ENCODE measurements at places on chromosomes 5 and 9.
A peak's percentile ranks its signal among the peaks of the same experiment; 100 is the strongest.

DNA sequence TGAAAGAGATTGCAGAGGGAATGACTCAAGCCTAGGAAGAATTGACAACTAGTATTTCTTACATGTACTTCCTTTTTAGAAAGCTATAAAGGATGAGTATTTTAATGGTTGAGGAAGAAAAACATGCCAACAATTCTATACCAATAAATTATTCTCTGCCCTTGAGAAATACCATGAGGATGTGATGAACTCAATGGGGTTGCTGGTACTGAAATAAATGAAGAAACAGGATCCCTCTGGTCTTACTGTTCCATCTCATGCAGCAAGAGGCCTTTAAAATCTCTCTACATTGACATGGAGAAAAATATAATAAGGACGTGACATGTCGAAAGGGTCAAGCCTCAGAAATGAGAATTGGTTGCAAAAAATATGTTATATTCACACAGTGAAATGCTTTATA lies 477.3 kb downstream of the GABRG2 start:
- DNase-seq = no peak

GRCh38 chr5:132008163-132008473 lies 3.3 kb downstream of the ACSL6 start:
- no peak for DNase-seq

GRCh38 chr9:120715389-120715924 lies 1.2 kb upstream of the MEGF9 start:
- peak; percentile 51 for DNase-seq

DNA sequence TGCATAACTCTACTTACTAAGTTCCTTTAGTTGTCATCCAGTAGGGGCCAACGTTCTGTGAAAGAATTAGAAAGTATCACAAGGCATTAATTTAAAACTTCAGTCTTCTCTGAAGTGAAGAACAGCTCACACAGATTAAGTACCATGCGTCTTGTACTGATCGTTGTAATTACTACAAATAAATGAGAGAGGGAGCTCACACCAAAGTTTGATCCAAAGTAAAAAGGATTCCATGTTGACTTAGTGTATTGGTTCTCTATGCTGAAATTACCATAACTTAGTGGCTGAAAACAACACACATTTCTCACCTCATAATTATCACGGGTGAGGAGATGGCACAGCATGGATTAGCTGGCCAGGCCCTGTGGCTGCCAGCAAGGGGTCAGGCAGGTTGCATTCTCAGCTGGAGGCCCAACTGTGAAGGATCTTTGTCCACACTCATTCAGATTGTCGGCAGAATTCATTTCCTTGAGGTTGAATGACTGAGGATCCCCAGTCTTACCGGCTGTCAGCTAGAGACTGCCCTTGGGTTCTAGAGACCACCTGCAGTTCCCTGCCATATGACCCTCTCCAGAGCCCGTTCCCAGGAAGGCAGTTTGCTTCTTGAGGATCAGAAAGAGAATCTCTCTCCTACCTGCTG lies 169.1 kb downstream of the YTHDC2 start:
- no peak for DNase-seq

DNA sequence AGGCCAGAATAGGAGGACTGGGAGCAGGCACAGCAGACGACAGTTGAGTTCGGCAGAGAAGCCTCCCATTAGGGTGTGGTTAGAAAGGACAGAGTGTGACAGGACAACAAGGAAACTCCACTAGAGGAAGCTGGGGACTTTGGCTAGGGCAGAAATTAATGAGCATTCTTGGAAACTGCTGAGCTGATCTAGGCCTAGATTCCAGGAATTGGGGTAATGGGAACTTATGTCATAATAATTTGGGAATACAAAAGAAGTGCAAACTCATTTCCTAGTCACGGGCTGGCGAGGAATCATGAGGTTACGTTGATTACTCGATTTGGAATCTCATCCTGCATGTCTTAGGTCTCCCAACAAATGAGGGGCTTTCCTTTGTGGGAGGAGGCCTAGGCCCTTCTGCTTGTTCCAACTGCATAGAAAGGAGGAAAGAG lies 144.6 kb upstream of the RPS23 start:
- no peak for DNase-seq

GRCh38 chr5:72558383-72558782 lies 51.2 kb upstream of the ZNF366 start:
- no peak for DNase-seq

GRCh38 chr5:82023644-82024043 lies 51.8 kb downstream of the ATG10 start:
- no peak for DNase-seq

DNA sequence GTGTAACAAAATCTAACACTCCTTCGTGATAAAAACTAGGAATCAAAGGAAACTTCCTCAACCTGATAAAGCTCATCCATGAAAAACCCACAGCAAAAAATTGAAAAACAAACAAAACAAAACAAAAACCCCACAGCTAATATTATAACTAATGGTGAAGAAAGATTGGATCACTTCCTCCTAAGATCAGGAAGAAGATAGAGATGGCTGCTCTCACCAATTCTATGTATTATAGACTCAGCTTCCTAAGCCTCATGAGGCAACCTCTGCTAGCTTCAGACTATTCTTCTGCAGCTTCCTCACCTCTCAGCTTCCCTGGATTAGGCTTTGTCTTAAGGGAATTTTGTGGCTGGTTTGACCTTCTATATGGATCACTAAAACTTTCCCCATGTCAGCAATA lies 40.1 kb downstream of the PHAX start:
- DNase-seq = no peak

- no peak for DNase-seq
Measured at GRCh38 chr5:142119051-142119625, 10.6 kb downstream of the NDFIP1 start.

- DNase-seq = no peak
Measured at GRCh38 chr5:56712895-56713591, 102.3 kb upstream of the MAP3K1 start.

- no peak for DNase-seq
Measured at GRCh38 chr5:6574111-6574510, 58.7 kb downstream of the NSUN2 start.

GRCh38 chr5:10538103-10538788 lies 25.6 kb upstream of the ANKRD33B start:
- no peak for DNase-seq

DNA sequence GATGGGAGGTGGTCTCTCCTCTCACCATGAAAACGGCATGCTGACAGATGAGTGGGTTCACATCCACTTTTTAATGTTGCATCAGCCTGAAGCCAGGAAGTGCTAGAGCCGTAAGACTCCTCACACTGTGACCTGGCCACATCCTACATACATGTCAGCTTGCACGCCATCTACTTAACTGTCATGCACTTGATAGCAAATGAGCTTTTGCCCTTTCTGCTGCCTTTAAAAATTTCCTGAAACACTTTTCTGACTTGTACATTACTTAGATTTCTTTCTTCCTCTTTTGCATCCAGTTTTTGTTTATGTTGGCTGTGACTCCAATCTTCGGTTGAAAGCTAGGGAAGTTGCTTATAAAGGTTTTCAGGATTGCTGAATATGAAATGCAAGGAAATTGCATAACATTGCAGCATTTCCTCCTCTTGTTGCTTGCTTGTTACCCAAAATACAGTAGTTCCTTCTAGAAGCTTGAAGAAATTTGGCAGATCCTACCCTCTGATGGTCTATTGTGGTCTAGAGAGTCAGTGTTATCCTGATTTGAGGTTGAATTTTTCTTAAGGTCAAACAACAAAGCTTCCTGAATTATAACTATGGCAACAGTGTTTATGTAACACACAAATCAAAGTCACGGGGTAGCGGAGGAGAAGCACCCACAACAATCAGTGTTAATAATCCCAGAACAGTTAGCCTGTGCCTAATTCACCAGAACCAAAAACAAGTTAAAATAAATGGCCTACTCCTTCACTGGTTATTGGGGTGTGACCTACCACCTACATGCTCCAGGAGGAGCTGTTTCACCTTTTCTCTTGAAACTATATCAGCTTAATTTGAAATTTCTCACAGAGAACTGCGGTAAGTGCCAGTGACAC lies 232.5 kb downstream of the ARHGAP26 start:
- no peak for DNase-seq

DNA sequence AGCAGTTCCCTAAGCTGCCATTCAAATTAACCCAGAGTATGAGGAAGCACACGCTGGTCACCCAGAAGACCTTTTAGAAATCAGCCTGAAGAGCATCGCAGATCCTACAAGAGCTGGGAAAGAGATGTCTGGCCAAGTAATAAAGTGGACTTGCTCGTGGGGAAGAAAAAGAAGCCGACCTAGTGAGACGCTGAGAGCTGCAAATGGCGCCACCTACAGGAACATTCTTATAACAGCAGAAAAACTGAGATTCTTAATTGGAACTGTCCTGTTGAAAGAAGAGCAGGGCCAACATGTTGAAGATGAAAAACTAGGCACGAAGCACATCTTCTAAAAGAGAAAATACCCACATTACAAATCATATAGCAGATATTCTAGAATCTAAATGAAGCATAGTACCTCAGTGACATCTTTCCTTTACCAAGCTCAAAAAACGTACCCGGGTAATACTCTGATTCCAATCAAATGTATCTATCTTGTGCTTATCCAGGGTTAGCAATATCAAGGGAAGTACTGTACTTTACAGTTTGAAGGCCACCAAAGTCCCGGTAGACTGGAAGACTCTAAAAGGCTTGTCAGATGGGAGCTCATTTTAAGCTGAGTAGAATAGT lies 3.9 kb upstream of the GNAQ start:
- peak; percentile 53 for DNase-seq

- peak; percentile 5 for DNase-seq
Measured at GRCh38 chr5:58358501-58359178, 101.2 kb downstream of the PLK2 start.

- no peak for DNase-seq
Measured at GRCh38 chr9:130237076-130237475, 28.5 kb upstream of the HMCN2 start.

DNA sequence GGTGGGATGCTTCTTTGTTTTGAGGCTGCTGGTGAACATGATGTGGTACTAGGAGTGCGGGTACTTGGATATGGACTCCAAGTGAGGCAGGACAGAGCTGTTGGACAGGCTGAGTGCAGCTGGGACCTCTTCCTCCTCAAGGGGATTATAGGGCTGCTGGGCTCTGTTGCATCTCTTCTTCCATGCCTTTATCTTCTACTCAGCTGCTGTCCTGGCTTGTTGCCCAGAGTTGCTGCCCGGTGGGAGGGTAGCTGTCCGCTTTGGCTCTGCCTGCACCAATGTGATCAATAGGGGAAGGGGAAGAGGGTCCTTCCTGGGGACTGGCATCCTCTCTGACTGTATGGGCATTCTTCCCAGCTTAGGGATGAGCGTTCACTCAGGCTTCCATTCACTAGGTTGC lies 1217.9 kb upstream of the ACO1 start:
- no peak for DNase-seq

- no peak for DNase-seq
Measured at GRCh38 chr9:127202461-127203169, 62.0 kb upstream of the GARNL3 start.

DNA sequence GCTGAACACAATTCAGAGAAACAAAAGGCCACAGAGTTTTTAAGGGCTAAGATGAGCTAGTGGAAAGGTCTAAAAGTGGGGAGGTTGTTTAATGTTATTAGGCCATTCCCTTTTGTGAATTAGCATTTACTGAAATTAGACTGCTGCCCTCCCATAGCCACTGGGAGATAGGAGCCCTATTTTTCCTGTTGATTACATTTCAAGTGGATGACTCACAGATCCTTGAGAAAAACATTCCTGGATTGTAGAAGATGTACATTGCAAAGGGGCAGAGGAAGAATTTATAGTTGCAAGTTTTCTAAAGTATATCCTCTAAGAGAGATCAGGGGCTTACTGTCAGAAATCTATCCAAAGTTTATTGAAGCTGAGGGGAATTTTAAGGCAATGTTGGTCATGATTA lies 367.1 kb upstream of the IZUMO3 start:
- no peak for DNase-seq

- no peak for DNase-seq
Measured at GRCh38 chr5:129271308-129271707, 176.8 kb downstream of the ISOC1 start.

DNA sequence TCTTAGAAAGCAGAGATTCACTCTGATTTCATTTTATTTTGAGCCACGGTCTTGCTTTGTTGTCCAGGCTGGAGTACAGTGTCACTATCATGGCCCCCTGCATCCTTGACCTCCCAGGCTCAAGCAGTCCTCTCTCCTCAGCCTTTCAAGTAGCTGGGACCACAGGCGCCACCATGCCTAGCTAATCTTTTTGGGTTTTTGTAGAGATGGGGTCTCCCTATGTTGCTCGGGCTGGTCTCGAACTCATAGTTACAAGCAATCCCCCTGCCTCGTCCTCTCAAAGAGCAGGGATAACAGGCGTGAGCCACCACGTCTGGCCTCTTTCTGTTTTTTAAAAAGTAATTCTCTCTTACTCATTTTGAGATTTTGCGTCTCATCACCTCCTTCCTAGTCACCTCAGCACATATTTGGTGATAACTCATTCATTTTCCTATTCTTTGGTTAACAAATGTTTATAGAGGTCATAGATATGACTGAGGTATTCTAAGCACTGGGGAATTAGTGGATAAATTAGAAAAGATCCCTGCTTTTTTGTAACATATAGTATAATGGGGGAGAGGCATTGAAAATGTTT lies 10.8 kb upstream of the DCP2 start:
- no peak for DNase-seq

- DNase-seq = no peak
Measured at GRCh38 chr9:110842986-110843385, 174.4 kb downstream of the MUSK start.

DNA sequence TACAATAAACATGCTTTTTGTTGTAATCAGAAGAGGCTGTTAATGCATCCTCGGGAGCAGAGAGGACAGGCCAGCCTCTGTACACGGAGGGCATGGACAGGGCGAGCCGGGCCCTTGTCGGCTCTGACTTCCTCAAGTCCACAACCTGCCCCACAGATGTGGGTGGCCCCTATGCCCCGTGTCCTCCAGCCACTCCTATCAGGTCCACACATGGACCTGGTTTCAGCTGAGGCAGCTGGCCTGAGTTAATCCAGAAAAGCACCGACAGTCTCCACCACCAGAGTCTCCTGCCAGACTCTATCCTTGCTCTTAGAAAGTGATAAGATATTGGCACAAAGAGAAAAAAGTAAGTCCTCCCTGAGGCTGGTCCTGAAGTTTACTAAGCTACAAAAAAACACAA lies 52.4 kb upstream of the PHYKPL start:
- DNase-seq = no peak

DNA sequence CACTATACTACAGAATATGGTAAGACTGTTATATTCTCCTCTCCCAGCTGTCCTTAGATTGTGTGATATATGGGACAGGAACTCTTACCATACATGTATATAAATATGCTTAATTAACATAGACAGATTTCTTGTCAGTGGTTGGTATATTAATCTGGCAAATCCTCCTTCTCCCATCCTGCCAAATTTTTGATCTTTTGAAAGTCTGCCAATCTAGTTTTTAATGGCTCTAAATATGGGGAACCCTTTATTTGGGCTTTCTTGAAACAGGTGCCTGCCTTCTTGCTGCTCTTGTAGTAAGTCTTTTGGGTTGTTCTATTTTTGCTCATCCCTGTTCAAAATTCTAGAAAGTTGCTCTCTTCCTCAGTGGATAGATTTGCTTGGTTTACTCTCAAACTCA lies 63.5 kb downstream of the SPATA31D1 start:
- no peak for DNase-seq

Data from nephron progenitor cell (in vitro differentiated cells).